AG08395 (cell line): ENCODE measurements at places on chromosomes 13 and 19.

- peak; percentile 39 for DNase-seq
Observed at GRCh38 chr13:37791699-37792098, 77.9 kb downstream of the TRPC4 start.

DNA sequence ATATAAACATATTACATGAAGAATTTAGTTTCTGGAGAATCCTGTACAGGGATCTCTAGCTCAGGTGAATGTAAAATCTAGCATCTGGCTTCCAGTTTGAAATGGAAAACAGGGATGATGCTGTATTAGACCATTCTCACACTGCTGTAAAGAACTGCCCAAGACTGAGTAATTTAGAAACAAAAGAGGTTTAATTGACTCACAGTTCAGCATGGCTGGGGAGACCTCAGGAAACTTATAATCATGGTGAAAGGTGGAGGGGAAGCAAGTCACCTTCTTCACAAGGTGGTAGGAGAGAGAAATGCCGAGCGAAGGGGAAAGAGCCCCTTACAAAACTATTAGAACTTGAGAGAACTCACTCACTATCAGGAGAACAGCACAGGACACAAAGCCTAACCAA lies 17.0 kb upstream of the N4BP2L2 start:
- no peak for DNase-seq

GRCh38 chr19:57946316-57946715 lies 1.2 kb downstream of the ZNF256 start:
- DNase-seq = no peak

GRCh38 chr13:76885203-76886004 lies 801 bp downstream of the KCTD12 start:
- peak; percentile 52 for DNase-seq

DNA sequence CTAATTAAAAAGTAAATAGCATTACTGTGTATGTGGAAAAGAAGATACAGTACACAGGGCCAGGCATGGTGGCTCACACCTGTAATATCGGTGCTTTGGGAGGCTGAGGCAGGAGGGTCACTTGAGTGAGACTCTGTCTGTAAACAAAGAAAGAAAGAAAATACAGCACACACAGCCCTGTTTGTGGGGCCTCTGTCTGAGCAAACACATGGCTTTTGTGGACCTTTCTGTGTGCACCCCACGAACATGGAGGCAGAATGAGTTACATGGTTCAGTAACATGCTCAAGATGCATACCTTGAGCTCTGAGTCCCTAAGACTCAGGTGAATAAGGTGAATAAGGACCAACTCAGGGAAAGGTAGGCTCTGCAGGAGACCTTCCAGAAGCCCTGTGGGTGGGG lies 20.0 kb upstream of the AMER2 start:
- no peak for DNase-seq

DNA sequence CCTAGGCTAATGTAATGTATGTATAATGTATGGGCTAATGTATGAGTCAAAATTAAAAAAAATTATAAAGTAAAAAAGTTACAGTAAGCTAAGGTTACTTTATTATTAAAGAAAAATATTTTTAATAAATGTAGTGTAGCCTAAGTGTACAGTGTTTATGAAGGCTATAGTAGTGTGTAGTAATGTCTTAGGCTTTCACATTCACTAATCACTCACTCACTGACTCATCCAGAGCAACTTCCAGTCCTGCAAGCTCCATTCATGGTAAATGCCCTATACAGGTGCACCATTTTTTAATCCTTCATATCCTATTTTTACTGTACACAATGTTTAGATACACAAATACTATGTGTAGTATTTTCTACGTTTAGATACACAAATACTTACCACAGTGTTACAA lies 1.8 kb upstream of the TMEM272 start:
- no peak for DNase-seq

- DNase-seq = no peak
Observed at GRCh38 chr13:36125841-36126240, 5.3 kb downstream of the DCLK1 start.

GRCh38 chr19:12834976-12835757 lies 788 bp upstream of the RTBDN start:
- peak; percentile 49 for DNase-seq

- DNase-seq = peak; percentile 87
Observed at GRCh38 chr19:55484593-55485438, at the start of gene NAT14. TSS of gene NAT14 (plus strand) at chr19:55485188. CDS start at chr19:55485709, 521 bp downstream.

- DNase-seq = peak; percentile 7
Observed at GRCh38 chr13:31234729-31235128, 35.0 kb downstream of the B3GLCT start.

DNA sequence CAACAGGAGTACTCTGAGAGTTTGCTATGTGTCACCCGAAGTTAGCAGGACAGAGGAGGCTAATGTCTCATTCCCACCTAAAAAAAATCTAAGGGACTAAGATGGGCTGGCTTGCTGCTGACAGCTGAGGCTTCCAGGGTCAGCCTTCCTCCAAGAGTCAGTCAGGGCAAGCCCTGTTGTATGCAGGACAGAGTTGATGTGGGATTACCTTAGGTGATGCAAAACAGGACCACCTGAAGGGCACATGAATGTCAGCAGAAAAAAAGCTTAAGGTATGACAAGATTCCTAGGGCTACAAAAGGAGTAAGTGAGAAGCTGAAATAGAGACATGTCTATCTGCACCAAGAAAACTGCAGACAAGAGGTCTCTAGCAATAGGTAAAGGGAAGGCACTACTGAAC lies 151.5 kb downstream of the NHLRC3 start:
- DNase-seq = no peak

- no peak for DNase-seq
Observed at GRCh38 chr13:43918636-43919035, 38.9 kb downstream of the LACC1 start.

DNA sequence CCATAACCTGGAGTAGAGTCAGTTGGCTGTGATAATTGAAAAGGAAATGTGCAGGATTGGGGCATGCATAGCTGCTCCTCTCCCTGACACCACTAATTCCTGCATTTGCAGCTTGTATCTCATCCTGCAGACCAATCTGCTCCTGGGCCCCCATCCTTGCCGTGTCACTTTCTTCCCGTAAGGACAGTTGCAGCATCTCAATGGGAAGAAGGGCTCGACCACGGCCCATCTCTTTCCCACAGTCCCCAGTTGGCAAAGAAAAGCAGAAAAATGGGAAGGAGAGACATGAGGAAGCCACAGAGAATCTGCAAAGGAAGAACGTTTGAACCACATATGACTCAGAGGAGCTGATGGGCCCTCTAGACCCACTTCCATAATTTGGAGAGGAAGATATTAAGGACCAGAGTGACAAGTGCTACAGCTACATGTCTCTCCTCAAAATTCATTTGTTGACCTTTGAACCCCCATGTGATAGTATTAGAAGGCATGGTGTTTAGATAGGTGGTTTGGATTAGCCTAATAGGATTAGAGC lies 1.8 kb upstream of the SIGLEC12 start:
- no peak for DNase-seq

- no peak for DNase-seq
Observed at GRCh38 chr19:42594617-42595489, at the start of gene CEACAM8. TSS of gene CEACAM8 (minus strand) at chr19:42594924. CDS start at chr19:42594828, 96 bp downstream.

- peak; percentile 15 for DNase-seq
Observed at GRCh38 chr19:7916103-7916954, 1.7 kb downstream of the TGFBR3L start.

DNA sequence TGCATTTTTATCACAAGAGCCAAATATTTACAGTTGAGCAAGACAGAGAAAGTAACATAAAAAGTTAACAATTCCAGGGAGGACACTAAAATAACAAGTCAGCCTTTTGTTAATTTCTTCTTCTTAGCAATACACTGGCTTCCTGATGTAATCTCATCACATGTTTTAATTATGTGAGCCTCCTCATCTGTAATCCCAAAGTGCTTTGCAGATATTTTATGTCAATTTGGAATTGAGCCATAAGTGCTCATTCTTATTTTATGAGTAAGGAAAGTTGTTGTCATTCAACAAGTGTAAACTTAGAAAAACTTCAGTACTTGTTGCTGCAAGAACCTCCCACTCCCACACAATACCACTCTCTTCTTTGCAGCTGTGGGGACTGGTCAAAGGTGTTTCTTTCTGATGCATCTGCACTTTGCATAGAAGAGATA lies 223.6 kb downstream of the GPC6 start:
- DNase-seq = peak; percentile 6

DNA sequence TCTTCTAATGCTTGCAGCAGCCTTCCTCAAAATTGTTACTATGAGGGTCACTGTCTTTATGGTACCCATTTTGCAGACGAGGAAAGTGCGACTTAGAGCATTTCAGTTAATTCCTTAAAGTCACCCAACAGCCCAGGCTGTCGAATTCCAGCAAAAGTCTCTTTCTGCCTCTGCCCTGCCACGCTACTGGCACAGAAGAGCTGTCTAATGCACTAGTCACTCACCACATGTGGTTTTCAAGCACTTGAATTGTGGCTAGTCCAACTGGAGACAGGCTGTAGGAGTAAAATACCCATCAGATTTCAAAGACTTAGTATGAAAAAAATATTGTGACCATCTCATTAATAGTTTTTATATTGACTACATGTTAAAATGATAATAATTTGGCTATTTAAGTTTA lies 1.7 kb downstream of the FPR1 start:
- DNase-seq = peak; percentile 85

GRCh38 chr13:29878101-29878500 lies 27.7 kb upstream of the UBL3 start:
- DNase-seq = no peak

GRCh38 chr19:43538922-43539321 lies 5.9 kb downstream of the ZNF575 start:
- no peak for DNase-seq

DNA sequence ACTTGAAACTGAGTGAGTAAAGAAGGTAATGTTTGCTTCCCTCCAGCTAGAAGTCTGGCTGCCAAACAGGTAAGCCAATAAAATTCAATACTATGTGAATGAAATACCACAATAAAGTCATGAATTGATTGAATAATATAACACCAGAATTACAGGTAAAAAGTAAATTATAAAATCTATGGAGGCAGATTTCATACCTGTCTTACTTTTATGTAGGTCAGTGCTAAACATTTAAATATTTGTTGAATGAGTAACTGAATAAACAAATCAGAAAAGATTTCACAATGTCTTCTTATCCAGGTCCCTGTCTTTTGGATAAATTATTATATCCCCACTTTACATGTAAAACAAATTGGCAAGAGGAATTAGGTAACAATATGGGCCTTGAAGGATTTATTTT lies 62.7 kb downstream of the MICU2 start:
- DNase-seq = no peak

- DNase-seq = no peak
Observed at GRCh38 chr13:39859898-39860297, 204.4 kb downstream of the COG6 start.

DNA sequence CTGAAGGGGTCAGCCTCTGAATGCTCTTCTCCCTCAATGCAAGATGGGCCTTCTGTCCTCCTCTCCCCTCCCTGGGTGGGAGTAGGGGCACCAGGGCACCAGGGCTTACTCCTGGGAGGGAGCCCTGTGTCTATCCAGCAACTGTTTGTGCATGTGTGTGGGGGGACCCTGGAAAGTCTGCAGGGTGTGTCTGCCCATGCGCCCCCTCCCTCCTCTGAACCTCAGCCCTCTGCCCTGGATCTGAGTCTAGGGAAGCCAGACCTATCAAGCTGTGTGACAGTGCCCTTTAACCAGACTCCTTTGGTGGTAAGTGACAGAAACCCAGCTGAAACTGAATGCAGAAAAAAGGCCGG lies 213.3 kb upstream of the ZNF536 start:
- DNase-seq = no peak

- no peak for DNase-seq
Observed at GRCh38 chr19:17153996-17154395, 61.2 kb upstream of the USE1 start.

- peak; percentile 84 for DNase-seq
Observed at GRCh38 chr19:4140237-4140711, 13.2 kb upstream of the CREB3L3 start.

GRCh38 chr19:14972676-14973075 lies 7.0 kb downstream of the SLC1A6 start:
- DNase-seq = no peak

GRCh38 chr19:16044746-16045145 lies 31.5 kb upstream of the TPM4 start:
- DNase-seq = no peak

- DNase-seq = no peak
Observed at GRCh38 chr13:29162638-29163235, 342.6 kb downstream of the MTUS2 start.

DNA sequence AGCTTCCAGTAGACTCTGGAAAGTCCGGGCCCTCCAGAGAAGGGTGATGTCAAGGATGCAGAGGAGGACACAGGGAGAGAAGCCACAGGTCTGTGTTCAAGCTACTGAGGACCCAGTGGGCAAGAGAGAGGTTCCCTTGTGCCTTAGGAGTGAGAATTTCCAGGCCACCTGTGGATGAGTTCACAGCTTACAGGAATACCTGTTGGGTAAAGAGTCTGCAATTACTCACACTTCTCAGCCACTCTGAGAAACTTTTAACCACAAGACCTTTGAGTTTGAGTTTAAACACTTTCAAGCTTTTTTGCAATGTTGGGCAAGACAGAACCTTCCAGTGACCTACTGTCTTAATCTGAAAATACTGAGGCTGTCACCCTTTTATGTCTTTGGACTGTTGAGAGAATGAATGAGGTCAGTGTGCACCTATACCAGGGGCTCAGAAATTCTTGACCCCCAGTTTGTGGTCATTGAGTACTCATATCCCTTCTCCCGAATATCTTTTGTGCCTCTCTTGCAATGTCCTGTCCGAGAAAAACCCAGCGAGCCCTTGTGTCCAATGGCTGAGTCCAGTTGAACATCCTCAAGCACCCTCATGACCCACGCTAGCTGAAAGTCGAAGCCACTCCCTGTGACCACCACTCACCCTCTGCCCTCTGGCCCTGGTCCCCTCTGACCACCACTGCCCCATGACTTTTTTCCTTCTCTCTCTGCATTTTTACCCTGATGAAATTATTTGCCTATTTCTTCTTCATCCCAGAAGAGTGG lies 368.5 kb upstream of the ZNF507 start:
- no peak for DNase-seq

DNA sequence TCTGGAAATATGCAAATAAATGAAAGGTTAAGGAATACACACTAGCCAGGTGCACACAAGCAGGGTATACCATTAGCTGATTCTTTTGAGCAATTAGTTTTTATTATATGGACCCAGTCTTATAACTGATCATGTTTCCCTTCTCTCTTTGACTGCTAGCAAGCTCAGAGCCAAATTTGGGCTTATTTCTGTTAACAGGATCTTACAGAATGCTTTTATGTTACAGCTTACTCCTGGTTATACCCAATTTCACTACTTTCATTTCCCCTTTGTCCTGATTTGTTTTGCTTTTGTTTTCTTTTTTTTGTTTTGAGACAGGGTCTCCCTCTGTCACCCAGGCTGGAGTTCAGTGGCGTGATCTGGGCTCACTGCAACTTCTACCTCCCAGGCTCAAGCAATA lies 12.9 kb upstream of the TPT1 start:
- no peak for DNase-seq

GRCh38 chr19:47357788-47358680 lies 8.9 kb downstream of the DHX34 start:
- DNase-seq = no peak

- DNase-seq = no peak
Observed at GRCh38 chr13:42394711-42395085, 122.7 kb downstream of the AKAP11 start.
